NCI-H1930 (cell line): ENCODE measurements at places on chromosomes 4 and X.

- DNase-seq: no peak
Observed at GRCh38 chrX:45454290-45454689, 253.6 kb upstream of the DIPK2B start.

DNA sequence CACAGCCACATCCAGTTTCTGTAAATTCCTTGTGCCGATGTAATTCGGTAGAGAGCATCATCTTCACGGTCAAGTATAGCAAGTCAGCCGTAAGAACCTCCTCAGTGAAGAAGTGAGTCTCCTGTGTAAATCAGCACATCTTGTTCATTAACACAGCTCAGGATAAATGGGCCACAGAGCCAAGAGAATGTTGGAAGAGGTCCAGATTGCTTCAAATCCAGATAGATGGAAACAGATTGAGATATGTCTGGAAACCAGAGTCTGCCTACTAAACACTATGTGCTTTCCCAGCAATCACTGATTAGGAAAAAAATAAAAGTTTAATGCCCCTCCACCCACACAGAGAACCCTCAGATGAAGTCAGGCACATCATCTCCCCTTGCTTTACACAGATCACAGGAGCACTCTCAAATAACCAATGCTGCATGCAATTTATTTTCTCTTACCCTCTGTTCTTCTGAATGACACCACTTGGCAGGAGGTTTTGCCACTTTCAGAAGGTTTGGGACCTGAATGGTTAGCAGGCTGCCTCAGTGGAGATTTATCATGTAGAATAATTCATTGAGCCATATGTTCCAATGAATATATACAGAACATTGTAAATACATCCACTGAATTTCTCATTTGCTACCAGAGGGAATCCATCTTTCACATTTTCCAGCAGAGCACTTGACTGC lies 357.7 kb downstream of the C4orf33 start:
- DNase-seq: no peak

GRCh38 chr4:38453253-38453881 lies 210.6 kb upstream of the KLF3 start:
- no peak for DNase-seq

DNA sequence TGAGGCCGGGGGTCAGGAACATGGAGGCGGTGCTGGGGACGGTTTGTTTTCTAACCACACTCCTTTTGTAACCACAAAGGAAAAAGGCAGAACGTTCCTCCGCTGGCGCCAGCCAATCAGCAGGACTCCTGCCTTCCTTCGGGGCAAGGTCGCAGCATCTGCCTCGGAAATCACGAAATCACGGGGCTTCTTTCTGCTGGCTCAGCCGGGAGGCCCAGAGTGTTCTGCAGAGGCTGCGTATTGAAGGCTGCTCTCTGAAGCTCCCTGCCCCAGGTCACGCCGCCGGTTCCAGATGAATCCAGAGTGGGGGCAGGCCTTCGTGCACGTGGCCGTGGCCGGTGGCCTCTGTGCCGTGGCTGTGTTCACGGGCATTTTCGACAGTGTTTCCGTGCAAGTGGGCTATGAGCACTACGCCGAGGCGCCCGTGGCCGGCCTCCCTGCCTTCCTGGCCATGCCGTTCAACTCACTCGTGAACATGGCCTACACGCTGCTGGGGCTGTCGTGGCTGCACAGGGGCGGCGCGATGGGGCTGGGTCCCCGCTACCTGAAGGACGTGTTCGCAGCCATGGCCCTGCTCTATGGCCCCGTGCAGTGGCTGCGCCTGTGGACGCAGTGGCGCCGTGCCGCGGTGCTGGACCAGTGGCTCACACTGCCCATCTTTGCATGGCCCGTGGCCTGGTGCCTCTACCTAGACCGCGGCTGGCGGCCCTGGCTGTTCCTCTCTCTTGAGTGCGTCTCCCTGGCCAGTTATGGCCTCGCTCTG lies 9.4 kb downstream of the TMEM187 start:
- no peak for DNase-seq

- DNase-seq: no peak
Observed at GRCh38 chr4:52028970-52029369, 8.8 kb upstream of the LRRC66 start.

GRCh38 chr4:10106421-10107039 lies 10.1 kb downstream of the WDR1 start:
- no peak for DNase-seq

DNA sequence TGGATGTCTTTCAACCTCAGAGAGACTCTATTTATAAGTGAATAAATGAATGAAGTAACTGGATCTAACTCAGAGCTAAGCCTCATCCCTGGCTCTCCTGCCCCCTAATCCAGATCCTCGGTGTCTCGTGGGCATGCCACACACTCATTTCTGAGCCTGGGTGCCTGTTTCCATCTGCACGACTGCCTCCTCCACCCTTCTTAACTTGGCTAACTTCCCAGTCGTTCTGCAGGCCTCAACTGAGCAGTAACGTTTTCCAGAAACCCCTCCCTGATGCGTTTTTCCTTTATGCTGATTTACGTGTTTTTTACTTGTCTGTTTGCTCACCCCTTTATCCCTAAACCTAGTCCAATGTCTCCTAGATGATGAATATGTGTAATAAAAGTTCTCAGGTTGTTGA lies 186.9 kb upstream of the HS3ST1 start:
- DNase-seq: no peak

GRCh38 chr4:1721003-1721665 lies at the start of the genes TACC3 and TMEM129:
Gene TACC3, plus strand, starts transcription at chr4:1721521. Its CDS starts 1,901 bp downstream, at chr4:1723422.
Gene TMEM129, minus strand, starts transcription at chr4:1721323. Its CDS starts 486 bp downstream, at chr4:1720837.
- peak; percentile 96 for DNase-seq

DNA sequence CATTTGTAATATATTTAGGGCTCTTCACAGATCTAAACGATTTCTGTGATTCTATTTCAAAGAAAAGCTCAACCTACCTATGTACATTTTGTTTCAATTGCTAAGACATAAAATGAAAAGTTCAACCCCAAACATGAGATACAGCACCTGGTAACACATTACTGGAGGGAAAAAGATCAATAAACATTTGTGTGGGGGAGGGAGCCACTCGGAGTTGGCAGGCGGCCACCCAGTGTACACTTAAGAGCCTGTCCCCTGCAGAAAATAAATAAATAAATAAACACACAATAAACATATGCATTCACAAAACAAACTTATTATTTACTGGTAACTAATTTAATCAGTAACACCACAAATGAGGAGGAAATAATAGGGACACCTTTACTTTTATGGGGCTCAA lies 19.3 kb downstream of the PRSS48 start:
- no peak for DNase-seq

DNA sequence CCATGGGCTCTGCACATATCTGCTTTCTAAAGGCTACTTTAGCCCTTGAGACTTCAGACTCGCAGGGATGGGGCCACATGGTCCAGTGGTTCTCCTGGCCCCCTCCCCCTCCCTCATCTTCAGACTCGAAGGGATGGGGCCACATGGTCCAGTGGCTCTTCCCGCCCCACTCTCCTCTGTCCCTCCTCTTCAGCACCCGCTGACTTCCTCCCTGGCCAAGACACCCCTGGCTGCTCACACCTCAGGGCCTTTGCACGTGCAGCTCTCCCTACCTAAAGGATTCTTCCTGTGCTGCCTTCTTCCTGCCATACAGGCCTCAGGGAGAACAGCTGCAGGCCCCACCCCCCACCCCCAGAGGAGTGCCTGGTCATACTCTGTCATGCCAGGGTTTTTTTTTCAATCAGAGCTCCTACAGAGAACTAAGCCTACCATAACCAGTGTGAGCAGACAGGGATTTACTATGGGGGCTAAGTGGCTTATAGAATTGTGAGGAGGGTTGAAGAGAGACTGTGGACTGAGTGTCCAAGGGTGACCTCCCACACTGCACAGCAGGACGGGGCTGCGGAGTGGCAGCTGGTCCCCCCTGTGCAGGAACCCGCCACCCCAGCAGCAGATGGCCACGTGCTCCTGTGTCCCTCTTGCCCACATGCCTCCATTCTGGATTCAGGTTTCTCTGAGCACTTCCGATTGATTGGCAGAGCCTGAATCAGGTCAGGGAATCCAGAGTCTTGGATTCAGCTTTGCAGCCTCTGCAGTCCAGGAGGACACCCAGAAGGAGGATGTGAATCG lies 6.1 kb upstream of the SPON2 start:
- no peak for DNase-seq
